A549 (cell line): ENCODE measurements at places on chromosomes 2 and 18.

- DNase-seq: no peak
Observed at GRCh38 chr2:44663471-44664073, 277.9 kb upstream of the SIX3 start.

- DNase-seq: no peak
Observed at GRCh38 chr2:242013771-242014170, 144.2 kb downstream of the RTP5 start.

DNA sequence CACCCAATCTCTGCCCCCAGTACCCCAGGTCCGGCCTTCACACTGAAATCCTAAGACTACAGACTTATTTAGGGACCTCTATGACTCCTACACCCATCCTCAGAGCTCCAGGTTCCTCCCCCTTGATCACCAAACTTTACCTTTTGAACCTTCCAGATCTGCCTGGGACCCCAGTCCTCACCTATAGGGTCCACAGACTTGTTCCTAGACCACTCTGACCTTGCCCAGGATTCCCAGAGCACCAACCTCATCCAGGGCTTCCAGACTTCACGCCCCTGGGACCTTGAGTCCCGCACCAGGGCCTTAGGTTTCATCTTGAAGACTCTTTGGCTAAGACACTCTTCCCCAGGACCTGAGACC lies 462 bp downstream of the CHCHD5 start:
- DNase-seq: no peak

DNA sequence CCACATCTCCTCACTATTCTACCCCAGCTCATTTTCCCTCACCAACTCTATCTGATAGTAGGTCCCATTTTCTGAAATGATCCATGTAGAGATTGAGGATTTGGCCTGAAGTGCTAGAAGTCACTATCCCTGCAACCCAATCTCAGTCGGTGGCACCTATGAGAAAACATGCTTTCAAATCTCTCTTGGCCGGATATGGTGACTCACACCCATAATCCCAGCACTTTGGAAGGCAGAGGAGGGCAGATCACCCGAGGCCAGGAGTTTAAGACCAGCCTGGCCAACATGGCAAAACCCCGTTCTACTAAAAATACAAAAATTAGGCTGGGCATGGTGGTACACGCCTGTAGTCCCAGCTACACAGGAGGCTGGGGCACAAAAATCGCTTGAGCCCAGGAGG lies 19.1 kb upstream of the MARCHF4 start:
- DNase-seq: no peak

DNA sequence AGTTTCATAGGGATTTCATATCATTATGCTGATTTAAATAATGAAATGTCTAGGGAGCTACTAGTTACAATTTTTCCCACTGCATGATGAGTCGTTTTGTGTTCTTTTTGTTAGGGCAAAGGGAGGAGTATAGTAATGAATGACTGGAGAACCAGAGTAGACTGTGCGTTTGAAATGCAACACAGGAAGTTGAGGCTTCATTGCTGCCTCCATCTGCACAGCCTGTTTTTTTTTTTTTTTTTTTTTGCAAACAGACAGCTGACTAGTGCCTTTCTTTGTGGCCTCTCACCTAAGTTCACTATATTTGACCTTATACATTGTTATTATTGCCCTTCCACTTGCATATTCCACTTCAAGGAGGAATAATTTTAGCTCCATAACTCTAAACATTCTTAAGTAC lies 286.7 kb upstream of the LRRTM1 start:
- no peak for DNase-seq
